ENCODE measurements at places on chromosomes 11 and 22.
A peak's percentile ranks its signal among the peaks of the same experiment; 100 is the strongest.

- no peak for DNase-seq
Measured at GRCh38 chr11:116427903-116428637, 344.7 kb downstream of the BUD13 start.

GRCh38 chr11:123206791-123207434 lies 11.9 kb upstream of the CLMP start:
- no peak for DNase-seq

- DNase-seq: no peak
Measured at GRCh38 chr22:27670701-27671412, 130.7 kb downstream of the MN1 start.

GRCh38 chr11:33773404-33773986 lies 825 bp downstream of the FBXO3 start:
- no peak for DNase-seq

GRCh38 chr22:30202531-30203006 lies 44.0 kb downstream of the LIF start:
- DNase-seq: no peak

DNA sequence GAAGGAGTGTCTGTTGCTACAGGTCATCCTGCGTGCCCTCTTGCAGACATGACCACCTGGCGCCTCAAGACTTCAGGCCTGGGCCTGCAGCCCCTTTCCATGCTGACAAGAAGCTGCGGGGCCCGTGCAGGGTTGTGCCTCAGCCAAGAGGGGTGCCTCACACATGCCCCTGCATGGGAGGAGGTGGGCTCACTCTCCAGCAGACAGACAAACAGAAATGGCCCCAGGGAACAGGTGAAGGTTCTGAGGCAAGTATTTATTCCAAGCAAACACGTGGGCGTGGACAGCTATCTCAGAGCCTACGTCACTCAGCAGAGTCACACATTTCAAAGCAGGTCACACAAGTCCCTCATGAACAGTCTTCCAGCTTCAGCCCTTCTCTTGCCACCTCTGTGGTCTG lies 5.9 kb upstream of the SYCE3 start:
- DNase-seq: peak; percentile 23
